ENCODE measurements at places on chromosomes 4 and X. TPM values are rescaled to one million over a fixed set of nuclear protein-coding genes. Genes with fewer than 3 reads are reported as not detected.

Gene TMEM35A
- total RNA-seq, result 3.9 TPM

Gene NRK
- total RNA-seq, result 0.27 TPM

Gene FABP2
- 36.3 TPM for total RNA-seq

Gene FGF2
- total RNA-seq, result 5.0 TPM

Gene KLKB1
- 0.50 TPM for total RNA-seq

Gene RBM46
- not detected for total RNA-seq

Gene EGF
- total RNA-seq, result 2.2 TPM

GRCh38 chr4:14596904-14597303 is 405.4 kb upstream of the CPEB2 start:
- DNase-seq, result no peak

DNA sequence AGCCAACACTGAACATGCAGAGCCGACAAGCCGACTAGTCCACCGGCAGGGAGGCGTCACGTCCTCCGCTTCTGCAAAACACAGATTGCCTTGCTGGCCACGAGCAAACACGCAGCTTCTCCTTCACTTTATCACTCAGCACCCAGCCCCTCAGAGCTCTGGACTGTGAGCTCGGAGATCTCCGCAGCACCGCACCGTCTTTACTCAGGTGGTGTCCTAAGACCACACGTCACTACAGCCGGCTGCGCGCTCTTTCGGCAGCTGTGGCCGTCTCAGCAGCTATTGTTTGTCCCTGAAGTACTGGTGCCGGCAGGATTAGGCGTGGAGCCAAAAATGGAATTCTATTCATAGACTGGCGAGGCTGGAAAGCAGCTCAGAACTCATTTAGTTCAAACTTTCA is 72.0 kb downstream of the FAT1 start:
- DNase-seq, result no peak

DNA sequence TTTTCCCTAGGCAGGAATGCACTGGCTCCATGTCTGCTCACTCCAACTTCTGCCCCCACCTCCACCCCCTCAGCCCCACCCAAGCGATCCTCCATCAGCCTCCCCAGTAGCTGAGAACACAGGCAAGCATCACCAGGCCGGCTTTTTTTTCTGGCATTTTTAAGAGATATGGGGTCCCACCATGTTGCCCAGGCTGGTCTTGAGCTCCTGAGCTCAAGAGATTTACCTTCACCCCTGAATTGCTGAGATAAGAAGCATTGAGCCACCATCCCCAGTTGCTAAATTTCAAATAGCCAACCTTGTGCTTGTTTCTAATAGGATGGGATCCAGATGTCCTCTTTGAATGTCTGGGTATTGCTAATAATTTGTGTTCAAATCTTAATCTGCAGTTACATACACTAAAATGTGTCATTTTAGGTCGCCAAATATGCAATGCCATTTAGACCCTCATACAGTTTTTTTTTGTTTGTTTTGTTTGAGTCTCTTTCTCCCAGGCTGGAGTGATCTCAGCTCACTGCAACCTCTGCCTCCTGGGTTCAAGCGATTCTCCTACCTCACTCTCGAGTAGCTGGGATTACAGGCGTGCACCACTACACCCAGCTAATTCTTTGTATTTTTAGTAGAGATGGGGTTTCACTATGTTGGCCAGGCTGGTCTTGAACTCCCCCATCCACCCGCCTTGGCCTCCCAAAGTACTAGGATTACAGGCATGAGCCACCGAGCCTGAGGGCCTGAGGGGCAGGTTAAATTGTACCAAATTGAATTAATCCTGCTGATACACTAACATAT is 8.8 kb downstream of the LARP7 start:
- DNase-seq, result no peak

DNA sequence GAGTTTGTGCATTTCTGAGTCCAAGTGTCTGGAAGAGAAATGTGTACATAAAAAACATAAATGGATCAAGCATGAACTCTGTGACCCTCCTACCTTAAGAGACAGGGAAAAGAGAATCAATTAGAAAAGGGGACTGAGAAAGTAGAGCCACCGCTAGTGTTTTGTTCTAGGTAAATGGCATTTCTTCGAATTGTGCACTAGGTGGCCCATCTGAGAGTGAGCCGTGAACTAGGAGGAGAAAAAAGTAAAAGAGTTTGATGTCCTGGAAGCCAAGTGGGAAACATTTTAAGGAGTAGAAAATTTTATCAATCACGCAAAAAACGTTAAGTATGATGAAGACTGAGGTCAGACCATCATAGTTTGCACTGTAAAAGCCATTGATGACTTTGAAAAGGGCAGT is 55.1 kb downstream of the NAF1 start:
- no peak for DNase-seq

DNA sequence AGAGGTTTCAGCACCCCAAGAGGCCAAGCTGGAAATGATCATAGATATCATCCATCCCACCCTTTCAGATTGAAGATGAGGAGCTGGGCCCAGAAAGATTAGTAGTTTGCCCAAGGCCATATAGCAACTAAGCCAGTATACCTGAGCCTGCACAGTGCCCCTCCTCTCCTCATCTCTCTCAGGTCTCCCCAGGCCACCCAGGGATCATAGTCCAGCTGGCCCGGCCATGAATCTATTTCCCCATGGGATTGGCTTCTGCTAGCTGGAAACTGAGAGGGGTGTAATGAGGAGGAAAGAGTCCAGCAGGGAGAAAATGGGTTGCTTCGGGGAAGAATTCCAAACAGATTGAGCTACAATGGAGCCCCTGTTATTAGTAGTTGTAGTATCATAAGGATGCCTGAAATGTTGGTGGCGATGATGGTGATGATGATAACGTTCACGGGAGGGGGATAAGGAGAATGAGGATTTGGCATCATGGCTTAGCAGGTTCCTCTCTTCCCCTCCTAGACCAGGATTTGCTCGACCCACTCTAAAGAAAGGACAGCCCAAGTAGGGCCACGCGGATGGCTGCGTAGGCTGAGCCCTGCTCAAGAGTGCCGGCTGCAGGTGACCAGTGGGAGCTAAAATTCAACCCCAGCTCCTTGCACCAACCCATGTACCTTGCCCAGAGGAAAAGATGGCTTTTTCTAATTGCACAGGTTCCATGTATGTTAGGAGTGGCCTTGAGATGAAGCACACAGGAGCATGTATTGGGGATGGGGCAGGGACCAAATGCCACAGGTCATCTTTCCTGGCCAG is 117.8 kb upstream of the PJA1 start:
- DNase-seq, result no peak

DNA sequence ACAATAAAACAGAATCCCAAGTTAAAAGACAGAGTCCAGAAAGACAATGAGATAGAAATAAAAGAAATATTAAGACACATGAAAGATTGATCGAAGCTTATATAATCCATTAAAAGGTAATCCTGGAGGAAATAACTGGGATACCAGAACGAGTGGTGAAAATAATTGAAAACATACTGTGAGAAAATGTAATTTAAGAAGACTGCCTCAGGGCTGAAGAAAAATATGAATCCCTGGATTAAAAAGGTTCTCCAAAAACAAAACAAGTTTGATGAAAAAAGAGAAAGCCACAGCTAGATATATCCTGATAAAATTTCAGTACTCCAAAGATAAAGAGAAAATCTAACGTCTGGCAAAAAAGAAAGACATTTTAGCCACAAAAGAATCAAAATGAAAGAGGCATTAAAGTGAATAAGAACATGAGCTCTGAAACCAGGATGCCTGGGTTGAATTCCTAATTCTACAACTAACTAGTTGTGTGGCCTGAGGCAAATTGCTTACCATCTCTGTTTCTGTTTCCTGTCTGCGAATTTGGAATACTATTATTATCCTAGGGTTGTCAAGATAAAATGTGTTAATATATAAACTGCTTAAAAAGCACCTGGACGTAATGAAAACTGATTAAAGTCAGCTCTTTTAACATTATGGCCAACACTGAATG is 5.5 kb downstream of the DDX60L start:
- DNase-seq, result no peak

GRCh38 chr4:140851032-140851636 is 94.9 kb upstream of the TBC1D9 start:
- DNase-seq, result peak; percentile 65

DNA sequence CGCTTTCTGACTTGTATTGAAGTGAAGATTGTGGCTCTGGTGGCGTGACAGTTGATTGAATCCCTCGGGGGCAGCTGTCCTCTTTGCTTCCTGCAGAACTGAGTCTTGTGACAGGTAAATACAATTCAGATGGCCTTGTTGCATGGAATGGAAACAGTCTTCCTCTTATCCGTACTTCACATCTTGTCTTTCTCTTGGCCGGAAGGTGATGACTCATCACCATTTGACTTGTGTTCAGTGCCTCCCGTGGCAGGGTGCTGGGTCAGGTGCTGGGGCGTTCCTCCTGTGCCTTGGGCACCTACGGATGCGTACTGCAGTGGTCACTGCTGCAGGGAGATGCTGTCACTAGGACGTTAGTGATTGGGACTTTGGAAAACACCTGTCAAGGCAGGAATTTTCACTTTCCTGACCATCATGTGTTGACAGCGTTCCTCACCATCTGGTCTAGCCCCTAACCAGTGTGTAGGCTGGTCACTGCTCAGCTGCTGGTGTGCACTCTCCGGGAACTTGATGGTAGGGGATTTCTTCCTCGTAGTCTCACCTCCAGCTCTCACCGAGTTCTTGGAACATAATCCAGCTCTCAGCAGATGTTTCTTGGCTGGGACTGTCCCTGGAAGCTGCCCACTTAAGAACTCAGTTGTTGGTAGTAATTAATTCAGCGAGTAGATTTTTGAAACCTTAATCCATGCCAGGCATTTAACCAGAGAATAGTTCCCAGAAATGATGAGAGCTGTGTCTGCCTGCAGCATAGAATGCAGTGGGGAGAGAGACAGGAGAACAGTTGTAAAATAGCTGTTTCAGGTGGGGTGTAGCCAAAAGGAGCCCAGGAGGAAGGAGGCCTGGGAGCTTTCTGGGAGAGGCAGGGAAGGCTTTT is 7.2 kb downstream of the TBC1D14 start:
- peak; percentile 85 for DNase-seq

GRCh38 chr4:44415251-44415650 is 33.4 kb downstream of the KCTD8 start:
- no peak for DNase-seq

DNA sequence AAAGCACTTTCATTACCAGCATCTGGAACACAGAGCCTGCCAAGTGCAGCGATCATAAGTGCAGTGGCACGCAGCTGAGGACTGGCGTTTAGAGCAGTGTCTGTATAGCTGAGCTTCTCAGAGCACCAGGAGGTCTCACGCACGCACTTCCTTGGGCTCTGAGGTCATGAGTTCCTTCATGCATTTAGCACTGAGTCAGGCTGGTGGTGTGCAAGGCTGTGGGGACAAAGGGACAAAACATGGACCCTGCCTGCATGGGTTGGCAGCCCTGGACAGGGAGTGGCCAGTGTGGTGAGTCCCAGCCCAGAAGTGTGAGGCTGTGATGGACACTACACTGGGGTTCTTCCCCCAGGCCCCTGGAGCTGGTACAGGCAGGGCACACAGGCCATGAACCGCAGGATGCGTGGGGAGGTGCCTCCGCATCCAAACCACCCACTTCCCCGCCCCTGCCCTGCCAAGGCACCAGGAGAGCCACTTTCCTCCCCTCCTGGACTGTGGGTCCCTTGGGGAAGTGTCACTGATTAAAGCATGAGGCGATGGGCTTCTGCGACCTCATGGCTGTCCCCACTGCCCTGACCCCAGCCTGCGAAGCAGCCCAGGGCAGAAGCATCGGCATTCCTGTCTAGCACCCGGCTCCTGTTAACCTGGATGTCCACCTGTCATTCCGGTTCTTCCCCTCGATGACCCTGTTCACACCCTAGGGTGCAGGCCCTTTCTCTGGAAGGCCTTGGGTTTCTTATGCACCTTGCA is 37.2 kb upstream of the GPR78 start:
- no peak for DNase-seq

- DNase-seq, result no peak
Observed at GRCh38 chr4:70996018-70996360, 2.5 kb downstream of the DCK start.

- peak; percentile 34 for DNase-seq
Observed at GRCh38 chr4:101019941-101020401, 327.4 kb downstream of the PPP3CA start.

GRCh38 chr4:25767877-25768725 is 94.7 kb downstream of the SEL1L3 start:
- peak; percentile 33 for DNase-seq

GRCh38 chr4:44319129-44319528 is 129.5 kb downstream of the KCTD8 start:
- DNase-seq, result no peak

- no peak for DNase-seq
Observed at GRCh38 chr4:37717576-37717975, 31.4 kb upstream of the RELL1 start.

- DNase-seq, result no peak
Observed at GRCh38 chrX:3584415-3584996, 128.9 kb downstream of the PRKX start.

GRCh38 chr4:105197777-105198176 is 51.1 kb downstream of the TET2 start:
- no peak for DNase-seq

DNA sequence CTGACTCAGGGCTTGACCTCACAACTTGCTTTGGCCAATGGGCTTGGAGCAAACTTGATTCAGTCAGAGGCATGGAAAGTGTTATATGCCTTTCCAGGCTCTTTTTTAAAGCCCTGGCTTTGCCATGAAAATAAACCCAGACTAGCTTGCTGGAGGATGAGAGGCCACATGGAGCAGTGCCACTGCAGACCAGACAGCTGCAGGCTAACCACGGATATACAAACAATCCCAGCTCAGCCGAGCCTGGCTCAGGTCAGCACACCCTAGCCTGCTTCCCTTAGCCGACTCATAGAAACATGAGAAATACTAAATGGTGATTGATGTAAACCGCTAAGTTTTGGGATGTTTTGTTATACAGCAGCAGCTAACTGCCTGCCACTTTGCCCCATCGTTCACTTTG is 345.1 kb downstream of the ARHGAP10 start:
- no peak for DNase-seq
